ENCODE measurements at places on chromosomes 2 and 18.

DNA sequence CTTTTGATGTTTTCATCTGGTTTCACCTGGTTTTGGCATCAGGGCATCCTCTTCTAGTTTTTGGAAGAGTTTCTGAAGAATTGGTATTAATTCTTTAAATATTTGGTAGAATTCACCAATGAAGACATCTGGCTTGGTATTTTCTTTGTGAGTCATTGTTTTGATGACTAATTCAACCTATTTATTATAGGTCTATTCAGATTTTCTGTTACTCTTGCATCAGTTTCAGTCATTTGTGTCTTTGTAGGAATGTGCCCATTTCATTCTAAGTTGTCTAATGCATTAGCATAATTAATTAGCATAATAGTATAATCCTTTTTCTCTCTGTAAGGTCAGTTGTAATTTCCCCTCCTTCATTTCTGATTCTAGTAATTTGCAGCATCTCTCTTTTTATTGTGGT is 8.0 kb downstream of the GNLY start:
- DNase-seq, result peak; percentile 25

DNA sequence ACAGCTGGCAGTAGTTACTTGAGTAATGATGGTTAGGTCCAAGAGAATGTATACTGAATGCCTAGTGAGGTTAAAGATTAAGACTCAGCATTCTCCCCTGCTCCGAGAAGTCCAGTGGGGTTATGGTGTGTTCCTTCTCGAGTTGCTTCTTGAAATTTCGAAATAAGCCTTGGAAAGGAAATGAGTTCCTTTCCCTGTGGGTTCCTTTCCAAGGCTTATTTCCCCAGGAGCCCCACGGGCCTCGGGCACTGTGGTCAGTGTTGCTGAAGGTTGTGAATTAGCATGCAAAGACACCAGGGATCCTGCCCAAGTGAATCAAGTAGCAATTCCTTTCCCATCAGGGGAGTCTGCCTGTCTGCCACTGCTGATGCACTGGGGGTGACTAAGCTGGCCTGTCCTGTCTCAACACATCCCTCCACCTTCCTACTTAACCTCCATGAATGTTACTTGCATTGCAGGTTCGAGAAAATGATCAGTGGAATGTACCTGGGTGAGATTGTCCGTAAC is 53.6 kb downstream of the HK2 start:
- DNase-seq, result no peak

DNA sequence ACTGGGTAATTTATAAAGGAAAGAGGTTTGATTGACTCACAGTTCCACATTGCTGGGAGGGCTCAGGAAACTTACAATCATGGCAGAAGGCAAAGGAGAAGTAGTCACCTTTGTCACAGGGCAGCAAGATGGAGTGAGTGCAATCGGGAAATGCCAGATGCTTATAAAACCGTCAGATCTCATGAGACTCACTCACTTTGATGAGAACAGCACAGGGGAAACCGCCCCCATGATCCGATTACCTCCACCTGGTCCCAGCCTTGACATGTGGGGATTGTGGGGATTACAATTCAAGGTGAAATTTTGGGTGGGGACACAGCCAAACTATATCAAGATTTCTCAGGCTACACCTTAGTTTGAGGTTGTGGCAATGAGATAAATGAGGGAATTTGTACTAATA is 54.9 kb downstream of the AKAIN1 start:
- no peak for DNase-seq

GRCh38 chr2:110678457-110679336 is 834 bp upstream of the BUB1 start:
- no peak for DNase-seq

- no peak for DNase-seq
Observed at GRCh38 chr2:235553291-235553690, 59.4 kb downstream of the AGAP1 start.

DNA sequence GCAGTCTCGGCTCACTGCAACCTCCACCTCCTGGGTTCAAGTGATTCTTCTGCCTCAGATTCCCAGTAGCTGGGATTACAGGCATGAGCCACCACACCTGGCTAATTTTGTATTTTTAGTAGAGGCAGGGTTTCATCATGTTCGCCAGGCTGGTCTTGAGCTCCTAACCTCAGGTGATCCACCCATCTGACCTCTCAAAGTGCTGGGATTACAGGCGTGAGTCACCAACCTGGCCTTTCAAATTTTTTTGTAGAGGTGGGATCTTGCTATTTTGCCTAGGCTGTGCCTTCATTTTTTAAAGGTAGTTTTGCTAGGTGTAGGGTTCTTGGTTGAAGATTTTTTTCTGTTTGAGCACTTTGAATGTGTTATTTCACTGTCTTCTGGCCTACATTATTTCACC is 6.2 kb downstream of the HAUS1 start:
- DNase-seq, result no peak

DNA sequence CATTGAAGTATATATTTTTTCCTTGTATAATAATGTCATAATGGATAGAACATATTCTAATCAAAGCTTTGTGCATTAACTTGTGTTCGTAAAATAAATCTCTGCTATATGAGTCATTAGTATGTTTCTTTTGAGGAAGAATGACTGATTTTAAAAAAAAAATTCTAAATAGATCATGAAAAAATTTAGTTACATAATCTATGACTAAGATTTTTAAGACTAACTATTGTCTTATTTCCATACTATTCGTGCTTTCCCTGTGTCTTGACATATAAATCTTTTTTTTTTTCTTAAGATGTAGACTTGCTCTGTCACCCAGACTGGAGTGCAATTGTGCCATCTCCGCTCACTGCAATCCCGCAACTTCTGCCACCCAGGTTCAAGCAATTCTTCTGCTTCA is 226.1 kb downstream of the DSEL start:
- DNase-seq, result no peak

DNA sequence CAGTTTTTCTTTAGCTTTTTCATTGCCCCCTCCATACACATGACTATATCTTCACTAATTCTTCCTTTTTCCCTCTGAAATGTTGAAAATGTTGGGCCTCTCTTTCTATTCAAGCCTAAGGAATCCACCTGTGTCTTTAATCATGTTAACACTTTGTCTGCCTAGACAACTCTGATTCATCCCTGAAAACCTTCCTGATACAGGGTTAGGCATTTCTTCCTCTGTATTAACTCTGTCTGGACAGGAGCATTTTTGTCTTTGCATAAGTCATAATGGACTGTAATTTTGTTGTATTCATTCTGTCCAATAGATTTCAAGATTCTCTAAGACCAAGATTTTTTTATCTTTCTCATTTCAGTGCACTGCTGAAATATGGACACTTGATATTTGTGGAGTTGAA is 297.3 kb downstream of the IKZF2 start:
- DNase-seq, result no peak

GRCh38 chr18:9960258-9960904 is 46.6 kb downstream of the VAPA start:
- DNase-seq, result no peak

DNA sequence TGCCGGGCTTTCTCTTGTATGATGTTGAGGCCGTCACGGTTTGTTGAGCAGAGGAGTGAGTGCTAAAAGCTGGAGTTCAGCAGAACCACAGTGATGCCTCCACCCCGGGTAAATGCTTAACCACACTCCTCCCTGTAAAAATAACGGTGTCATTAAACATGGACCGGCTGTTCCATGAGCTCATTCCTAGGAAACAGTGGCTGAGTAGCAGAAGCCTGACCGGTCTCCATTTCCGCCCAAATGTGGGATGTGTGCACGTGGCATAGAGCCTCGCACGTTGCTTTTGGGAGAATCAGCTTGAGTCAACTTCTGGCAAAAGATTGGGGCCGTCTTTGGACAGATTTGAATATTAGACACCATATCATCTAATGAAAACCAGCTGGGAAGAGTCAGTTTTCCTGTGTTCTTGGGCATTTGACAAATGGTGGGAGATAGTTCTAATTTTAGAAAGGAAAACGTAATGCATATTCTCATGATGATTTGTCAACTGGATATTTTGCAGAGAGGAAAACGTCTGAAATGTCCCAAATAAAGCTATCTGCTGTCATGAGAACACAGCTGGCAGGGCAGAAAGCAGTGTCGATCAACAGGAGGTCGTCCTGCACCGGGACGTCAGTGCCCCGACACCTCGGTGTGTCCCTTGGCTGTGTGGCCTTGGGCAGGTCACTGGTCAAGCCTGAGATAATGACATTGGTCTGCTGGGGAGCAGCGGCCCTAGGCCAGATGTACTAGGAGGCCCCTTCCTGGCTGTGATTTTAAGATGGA is 42.4 kb downstream of the LRRFIP1 start:
- no peak for DNase-seq

DNA sequence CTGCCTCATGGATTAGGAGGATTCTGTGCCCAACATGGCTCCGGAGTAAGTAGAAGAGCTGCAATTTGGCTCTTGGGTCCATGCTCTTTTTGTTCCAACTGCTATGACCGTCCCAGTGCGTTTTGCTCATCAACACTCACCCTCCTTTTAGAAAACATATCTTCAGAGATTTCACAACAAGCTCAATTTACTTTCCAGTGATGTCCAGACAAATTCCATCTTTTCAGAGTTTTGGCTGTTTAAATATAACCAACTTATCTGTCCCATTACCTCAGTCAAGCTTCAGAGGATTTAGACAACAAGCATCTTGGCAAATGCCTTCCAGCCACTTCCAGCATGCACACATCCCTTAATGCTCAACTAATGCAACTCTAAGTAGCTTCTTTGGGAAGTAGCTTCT is 6.9 kb upstream of the SLC14A2 start:
- no peak for DNase-seq

DNA sequence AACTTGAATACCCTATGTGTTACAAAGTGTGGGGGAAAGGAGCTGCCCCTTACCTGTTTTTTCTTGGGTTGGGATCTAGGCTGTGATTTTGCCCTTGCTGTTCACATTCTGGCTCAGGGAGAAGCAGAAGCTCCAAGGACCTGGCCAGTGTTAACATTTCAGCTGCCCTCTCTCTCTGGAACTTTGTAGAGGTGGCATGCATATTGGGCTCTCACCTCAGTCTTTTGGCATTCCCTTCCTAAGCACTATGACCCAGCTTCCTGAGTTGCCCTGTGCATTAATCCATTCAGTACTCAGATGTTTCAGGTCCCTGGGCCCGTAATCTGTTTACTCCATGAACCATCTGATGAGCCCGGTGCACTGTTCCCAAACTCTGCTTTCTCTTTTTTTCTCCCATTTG is 12.1 kb downstream of the LCLAT1 start:
- no peak for DNase-seq

GRCh38 chr2:197705912-197706838 is 1.0 kb downstream of the MARS2 start:
- DNase-seq, result peak; percentile 15

GRCh38 chr2:86634352-86634751 is 10.7 kb upstream of the RNF103 start:
- DNase-seq, result no peak

GRCh38 chr2:184006998-184007397 is 591.3 kb upstream of the ZNF804A start:
- DNase-seq, result no peak
